ENCODE measurements at places on chromosomes 5 and 9.
A peak's percentile ranks its signal among the peaks of the same experiment; 100 is the strongest.

- no peak for DNase-seq
These were observed 44.3 kb downstream of the CYSTM1 start for GRCh38 chr5:140219068-140219991.

GRCh38 chr5:41722359-41722950 lies 147.8 kb downstream of the OXCT1 start:
- DNase-seq = no peak

DNA sequence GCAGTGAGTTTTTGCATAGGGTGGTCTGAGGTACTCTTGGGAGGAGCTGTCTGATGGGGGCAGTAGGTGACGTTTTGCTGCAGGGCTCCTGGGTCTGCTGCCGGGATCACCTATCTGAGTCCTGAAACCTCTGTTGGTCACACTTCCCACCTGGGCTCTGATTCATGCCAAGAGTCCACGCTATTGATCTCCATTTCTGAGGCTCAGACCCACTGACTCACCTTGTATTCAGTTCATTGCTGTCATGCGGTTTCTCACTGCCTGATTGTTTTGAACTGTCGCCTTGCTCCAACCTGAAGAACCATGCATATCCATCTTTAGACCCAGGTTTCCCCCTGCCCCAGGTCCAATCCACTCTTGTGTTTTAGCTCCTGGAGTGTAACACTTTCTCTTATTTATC lies 101.3 kb downstream of the NPR3 start:
- no peak for DNase-seq

DNA sequence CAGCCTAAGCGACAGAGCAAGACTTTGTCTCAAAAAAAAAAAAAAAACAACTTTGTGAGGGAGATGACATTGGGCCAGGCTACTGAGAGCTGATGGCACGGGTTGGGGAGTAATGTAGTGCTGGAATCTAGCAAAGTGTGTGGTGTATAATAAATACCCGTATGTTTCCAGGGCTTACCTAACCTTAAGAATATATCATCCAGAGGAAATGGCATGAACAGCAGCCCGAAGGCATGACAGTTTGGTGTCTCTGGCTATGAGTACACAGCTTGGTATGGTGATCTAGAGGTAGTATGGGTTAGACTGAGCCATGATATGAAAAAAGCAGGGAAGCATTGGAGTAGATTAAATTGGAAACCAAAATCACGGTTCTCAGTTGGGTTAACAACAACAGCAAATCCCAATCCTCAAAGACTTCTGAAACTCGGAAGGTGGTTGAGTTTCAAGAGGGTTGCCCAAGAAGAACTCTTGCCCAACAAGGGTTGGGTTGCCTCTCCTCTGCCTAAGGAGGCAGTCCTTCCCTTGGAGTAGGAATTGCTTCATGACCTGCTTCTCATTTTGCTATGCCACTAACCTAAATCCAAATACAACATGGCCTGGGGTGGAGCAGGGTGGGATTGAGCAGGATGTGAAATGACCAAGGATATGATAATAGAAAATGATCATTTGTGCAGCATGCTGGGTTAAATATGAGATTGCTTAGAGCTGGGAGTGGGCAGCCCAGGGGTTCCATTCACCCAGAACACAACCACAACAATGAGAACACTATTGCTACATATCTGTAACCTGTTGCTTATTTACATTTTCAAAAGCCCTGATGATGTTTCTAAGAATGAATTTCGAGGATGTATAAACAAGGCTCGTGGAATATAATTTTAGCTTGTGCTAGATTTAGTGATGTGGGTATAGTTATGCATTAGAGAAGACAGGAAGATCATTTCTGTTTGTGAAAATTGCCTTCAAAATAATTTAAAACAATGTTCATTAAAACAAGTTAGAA lies 64.6 kb upstream of the ZFR start:
- no peak for DNase-seq

DNA sequence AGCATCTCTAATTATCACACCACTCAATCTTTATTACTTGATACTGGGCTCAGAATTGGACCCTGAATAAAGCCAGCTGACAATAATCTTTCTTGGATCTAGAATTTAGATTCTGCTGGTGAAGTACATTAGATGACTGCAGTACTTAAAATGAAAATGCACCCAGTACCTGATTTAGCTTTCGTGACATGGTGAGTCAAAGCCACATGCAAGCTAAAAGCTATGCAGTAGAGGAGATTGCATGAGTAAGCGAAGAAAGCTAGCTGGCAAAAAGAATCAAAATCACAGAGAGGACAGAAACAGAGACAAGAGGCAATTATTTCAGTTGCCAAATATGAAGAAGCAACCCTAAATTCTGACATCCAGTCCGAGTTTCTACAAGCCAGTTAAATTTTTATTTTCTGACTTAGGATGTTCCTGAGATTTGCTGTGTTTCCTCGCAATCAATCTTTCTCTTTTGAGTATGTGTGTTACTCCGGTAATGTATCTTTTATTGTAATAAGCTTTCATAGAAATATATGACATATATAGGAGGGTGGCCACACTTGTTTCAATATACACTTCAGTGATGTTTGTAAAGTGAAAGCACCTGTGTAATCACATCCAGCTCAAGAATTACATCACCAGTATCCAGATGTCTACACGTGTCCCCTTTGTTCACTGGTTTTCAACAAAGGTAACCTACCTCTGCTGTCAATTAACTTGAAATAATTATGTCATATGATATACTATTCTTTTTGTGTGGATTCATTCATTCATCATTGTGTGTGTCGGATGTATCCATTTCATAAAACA lies 101.7 kb downstream of the CDH18 start:
- no peak for DNase-seq

GRCh38 chr9:134641173-134641989 lies at the start of gene COL5A1:
Gene COL5A1 (plus strand): TSS chr9:134641803. CDS start chr9:134642188, 385 bp downstream.
- peak; percentile 62 for DNase-seq

DNA sequence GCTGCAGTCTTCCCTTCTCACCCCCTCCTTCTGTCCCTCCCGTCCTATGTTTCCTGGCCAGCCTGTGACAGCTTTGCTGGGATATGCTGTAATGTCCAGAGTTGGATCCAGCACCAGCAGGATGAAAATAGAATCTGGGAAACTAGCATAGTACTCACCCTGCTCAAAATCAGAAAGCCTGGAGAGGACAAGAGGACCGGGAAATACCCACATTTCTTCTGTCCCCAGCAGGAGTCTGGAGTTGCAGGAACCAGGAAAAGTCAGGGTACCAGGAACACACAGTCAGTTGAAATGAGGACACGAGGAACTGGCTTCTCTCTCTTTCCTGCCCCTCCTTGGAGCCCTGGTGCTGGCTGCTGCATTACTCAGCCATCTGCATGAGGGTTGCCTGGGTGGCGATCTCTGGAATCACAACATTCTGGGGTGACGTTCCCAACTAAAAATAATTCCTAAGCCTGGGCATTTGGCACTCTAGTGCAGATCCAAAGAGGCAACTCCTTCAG lies 59.6 kb upstream of the NFIL3 start:
- no peak for DNase-seq

- DNase-seq = no peak
These were observed 55.3 kb upstream of the SLCO6A1 start for GRCh38 chr5:102554082-102554481.

Measured in effector memory CD8-positive, alpha-beta T cell (primary cell).